ENCODE measurements at places on chromosomes 13 and 19. TPM values are rescaled to one million over a fixed set of nuclear protein-coding genes. Genes with fewer than 3 reads are reported as not detected.

The CGB5 gene
- total RNA-seq: not detected

The APOC1 gene
- total RNA-seq: 3.5 TPM

The IL27RA gene
- 10.0 TPM for total RNA-seq

The ZDHHC20 gene
- total RNA-seq: 58.8 TPM

The RNASEH2B gene
- total RNA-seq: 128 TPM

The IRGC gene
- not detected for total RNA-seq

GRCh38 chr13:25584087-25584486, 212.3 kb downstream of the ATP8A2 start:
- no peak for DNase-seq

DNA sequence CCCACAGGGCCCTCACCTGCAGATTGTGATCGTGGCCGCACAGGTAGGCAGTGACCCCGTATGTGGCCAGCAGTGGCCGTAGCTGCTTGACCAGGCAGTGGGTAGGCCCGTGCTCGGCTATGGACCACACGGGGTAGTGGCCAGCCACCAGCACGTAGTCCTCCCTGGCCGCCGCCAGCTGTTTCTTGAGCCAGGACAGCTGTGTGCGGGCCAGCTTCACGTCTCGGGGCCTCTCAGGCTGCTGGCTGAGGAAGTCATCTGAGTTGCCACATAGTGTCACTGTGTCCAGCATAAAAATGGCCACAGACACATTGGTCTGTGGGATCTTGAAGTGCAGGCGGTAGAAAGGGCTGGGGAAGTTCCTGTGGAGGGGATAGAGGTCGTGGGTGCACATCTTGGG, 1.2 kb downstream of the ACP5 start:
- DNase-seq: no peak

- no peak for DNase-seq
Observed at GRCh38 chr19:35852029-35852780, at the start of gene NPHS1. Gene NPHS1, minus strand, starts transcription at chr19:35852504. Its CDS starts 667 bp downstream, at chr19:35851837.

DNA sequence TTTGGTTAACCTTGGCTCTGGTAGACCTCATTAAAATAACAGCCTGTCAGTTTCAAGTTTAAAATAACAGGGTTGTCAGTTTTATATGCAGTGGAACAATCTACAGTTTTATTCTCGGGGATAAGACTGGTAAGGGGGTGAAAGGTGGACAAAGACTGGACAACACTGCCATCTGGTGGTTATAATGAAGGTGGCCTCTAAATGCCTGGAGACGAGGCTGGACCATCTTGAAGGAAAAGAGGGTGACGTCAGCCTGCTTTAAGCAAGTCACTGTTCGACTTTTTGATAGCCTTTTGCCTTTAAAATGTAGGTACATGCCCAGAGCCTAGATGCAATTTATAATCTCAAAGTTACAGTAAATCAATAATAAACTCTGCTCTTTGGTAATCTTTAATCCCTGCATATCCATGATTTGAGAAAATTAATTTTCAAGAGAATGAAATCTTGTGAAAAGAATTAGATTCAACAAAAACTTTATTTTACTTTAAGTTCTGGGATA, 117.0 kb downstream of the DCT start:
- peak; percentile 63 for DNase-seq

- no peak for DNase-seq
Observed at GRCh38 chr13:20891034-20891433, 11.5 kb downstream of the XPO4 start.

- no peak for DNase-seq
Observed at GRCh38 chr19:53826876-53827275, 2.8 kb upstream of the NLRP12 start.

GRCh38 chr19:38172001-38172400, 52.0 kb downstream of the DPF1 start:
- no peak for DNase-seq

DNA sequence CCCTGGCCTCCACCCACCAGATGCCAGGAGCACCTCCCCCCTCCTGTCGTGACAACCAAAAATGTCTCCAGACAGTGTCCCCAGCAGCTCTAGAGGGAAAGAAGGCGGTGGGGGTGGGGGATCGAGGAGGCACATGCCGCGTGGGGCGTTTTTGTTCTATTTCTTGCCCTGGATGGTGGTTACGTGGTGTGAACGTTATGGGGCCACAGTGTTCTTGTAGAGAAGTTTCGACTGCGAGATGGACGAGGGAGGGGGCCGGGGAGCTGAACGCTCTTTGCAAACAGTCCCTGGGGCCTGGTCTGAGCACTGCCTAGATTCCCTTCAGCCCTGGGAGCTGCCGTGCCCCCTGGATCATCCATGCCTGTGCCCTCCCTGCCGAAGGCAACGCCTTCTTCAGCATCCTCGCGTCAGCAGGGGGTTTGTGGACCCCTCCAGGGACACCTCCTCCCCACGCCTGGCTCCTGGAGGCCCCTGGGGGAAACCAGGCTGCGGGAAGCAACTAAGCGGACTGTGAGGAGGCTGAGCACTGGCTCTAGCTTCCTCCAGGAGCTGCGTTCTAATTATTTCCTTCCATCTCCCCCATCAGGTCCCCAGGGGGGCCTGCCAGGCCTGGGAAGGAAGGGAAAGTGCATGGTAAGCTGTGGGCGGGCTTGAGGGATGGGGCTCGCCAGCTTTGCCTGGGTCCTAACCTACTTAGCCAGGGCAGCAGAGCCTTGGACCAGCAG, 131.5 kb downstream of the IER2 start:
- DNase-seq: no peak

- no peak for DNase-seq
Observed at GRCh38 chr19:46678110-46678732, 17.2 kb upstream of the DACT3 start.

GRCh38 chr13:95650696-95651095, 6.2 kb upstream of the DZIP1 start:
- DNase-seq: no peak

- DNase-seq: no peak
Observed at GRCh38 chr19:28334419-28334818, 878.5 kb downstream of the UQCRFS1 start.

DNA sequence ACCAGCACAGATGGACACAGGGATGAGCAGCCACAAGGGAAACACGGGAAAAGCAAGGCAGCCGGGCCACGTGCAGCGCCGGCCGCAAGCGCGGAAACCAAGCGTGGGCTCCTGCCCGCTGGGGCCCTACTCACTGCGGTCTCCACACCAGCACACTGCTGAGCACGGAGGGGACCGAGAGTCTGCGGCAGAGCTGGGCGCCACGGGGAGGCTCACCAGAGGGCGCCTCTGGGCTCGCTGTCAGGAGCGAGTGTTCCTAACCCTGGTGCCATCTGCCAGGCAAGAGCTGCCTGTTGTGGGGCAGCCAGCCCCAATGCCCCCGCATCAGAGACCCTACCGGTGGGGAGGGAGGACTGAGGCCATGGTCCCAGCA, 26.5 kb downstream of the MPND start:
- no peak for DNase-seq
